Caco-2 (cell line): ENCODE measurements at places on chromosomes 2 and 18.

- DNase-seq, result no peak
Observed at GRCh38 chr2:178273787-178274360, 79.6 kb downstream of the OSBPL6 start.

- DNase-seq, result no peak
Observed at GRCh38 chr2:149739883-149740265, 152.3 kb upstream of the MMADHC start.

DNA sequence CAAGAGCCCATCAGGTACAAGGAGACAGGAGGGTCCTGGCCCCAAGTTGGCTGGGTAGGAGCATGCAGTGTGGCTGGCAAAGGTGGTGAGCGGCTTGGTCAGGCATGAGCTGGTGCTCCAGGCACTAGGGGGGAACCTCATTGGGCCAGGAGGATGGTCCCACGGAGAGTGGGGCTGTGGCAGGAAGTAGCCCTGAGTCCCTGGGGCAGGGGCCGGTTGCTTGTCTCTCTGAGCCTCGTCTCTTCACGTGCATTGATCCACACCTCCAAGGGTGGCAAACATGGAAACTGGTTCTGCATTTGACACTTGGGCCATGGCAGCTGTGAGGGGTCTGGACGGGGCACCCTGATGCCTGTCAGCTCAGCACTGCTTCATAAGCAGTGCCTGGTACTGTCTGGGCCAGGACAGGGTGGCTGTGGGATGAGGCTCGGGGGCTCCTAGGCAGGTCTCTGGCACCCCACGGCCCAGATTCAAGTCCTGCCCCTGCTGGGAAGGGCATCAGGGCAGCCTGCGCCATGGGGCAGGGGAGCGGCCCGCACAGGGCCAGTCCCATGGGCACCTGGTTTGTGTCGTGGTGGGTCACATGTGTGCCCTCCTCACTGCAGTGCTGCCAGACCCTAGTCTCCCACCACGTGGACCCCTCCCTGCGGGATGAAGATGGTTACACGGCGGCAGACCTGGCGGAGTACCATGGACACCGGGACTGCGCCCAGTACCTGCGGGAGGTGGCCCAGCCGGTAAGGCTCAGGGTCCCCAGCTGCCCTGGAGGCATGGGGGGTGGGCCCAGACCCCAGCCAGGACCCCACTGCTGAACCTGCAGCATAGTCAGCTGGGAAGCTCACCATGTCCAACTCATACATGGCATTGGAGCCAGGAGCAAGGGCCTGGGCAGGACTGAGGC, 16.4 kb downstream of the ESPNL start:
- no peak for DNase-seq

DNA sequence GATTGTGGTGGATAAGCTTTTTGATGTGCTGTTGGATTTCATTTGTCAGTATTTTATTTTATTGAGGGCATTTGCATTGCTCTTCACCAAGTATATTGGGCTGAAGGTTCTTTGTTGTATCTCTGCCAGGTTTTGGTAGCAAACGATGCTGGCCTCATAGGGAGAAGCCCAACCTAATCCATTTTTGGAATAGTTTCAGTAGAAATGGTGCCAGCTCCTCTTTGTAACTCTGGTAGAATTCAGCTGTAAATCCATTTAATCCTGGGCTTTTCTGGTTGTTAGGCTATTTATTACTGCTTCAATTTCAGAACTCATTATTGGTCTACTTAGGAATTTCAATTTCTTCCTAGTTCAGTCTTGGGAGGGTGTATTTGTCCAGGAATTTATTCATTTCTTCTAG, 309.8 kb upstream of the SETBP1 start:
- no peak for DNase-seq

DNA sequence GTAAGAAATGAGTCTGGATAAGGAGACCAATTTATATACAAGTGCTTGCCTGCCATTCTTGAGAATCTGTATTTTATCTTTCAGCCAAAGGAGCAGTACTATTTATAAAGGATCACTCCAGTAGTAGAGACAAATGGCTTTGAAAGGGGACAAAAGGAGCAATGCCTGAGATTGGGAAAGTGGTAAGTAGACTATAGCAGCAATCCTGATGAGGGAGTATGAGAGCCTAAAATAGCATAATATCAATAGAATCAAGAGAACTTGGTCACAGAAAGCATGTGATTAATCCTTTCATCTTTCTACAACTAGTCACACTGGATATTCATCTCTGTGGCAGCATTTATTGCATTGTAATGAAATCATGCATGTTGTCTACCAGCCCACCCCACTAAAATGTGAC, 20.2 kb downstream of the NRXN1 start:
- no peak for DNase-seq

- DNase-seq, result no peak
Observed at GRCh38 chr2:201432038-201432620, 19.1 kb downstream of the TRAK2 start.

- DNase-seq, result no peak
Observed at GRCh38 chr2:45207101-45207500, 197.8 kb upstream of the SIX2 start.

- DNase-seq, result no peak
Observed at GRCh38 chr2:205169012-205169411, 513.3 kb upstream of the NRP2 start.

DNA sequence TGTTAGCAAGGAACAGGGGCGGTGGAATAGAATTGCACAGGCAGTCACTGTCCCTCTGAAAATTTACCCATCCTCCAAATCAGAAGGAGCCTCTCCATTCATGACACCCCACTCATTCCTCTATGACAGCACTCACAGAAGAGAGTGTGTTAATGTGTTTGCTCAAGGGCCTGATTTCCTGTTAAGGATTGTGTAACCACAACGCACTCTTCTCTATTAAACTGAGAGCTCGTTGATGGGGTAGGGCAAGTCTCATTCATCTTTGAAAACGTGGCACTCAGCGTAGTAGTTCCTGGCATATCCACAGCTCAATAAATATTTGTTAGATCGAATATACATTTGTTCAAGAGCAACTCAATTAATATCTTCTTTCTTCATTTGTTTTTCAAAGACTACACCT, 106.4 kb downstream of the VAPA start:
- no peak for DNase-seq

DNA sequence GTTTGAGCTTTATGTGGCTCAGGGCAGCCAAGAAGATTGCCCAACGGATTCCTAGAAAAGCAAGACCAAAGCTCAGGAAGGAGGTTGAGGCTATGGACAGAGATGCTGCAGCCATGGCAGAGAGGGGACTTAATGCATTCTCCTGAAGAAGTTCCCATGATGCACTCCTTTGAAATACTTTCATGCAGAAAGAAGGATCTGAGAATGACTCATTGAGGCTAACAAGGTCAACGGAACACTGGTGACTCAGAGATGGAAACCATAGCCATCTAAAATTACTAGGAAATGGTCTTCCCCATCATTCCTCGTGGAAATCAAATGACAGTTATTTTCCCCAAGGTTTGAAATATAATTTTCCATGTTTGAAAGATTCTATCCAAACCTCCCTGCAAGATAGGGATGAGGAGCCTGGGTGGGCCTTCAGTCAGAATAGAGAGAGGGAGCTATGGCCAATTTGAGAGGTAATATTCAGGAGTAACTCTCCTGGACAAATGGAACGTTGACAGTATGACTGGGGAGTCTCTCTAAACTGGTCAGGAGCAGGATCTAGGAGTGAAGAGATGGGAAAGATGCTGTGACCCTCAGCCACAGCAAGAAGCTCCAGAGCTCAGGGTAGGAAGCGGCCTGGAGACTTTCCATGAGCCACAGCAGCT, 63.0 kb downstream of the REEP1 start:
- no peak for DNase-seq

DNA sequence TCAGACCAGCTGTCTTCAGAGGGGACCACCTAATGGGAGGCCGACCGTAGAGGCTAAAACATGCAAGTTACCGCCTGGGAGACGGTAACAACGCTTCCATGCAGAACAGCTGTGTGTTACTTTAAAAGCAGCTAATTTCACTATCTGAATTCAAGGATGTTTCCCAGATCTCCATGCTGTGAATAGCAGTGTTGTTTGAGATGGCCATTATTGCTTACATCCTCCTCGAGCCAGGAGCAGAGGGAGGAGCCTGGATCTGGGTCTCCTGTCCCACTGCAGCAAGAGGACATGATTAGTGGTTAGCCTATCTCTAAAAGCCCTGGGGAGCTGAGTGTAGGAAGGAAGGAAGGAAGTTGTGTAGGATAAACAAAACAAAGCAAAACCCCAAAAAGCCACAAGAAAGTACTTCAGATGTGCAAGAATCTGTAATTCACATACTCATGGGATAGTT, 50.9 kb downstream of the ACTR2 start:
- no peak for DNase-seq

DNA sequence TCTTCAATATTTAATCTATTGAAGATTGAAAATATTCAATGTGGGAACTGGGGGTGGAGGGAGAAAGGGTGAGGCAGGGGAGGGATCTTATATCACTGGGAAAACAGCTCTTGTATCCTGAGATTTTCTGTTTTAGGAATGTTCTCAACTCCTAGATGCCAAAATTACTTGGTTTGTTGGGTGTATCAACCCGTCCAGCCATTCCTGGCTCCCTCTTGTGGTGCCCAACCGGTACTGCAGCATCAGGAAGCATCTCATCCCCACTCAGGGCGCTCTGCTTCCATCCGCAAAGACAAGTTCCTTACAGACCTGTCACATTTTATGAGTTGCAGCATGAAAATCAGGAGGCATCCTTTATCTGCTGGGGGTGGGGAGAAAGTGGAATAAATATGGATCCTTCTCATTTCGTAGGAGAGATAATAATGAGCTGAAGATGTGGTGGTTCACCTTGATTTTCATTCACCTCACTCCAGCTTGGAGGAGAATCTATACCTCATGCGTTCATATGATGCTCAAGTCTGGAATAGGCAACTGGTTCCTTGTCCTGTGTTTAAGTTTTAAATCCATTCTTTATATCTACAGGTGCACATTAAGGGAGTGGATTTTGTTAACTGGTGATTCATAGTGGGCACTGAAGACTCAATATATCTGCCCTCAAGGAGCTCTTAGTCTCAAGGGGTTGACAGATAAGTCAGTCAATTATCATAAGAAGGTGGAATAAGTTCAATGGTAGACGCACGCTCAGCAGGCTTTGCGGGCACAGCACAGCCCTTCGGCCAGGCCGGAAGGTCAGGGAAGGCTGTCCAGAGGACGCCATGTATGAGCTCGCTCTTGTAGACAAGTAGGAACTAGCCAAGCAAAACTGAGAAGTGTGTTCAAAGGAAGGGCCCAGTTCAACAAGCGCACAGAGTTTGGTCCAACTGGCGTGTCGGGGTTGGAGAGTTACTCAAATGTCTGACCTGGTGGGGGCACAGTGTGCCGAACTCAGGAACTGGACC, 127.3 kb downstream of the RNF144A start:
- DNase-seq, result peak; percentile 51

- DNase-seq, result peak; percentile 52
Observed at GRCh38 chr2:182186132-182186735, 200.6 kb downstream of the PPP1R1C start.

GRCh38 chr2:201262718-201263117, 2.4 kb downstream of the CASP8 start:
- DNase-seq, result no peak

- no peak for DNase-seq
Observed at GRCh38 chr2:79593237-79593867, 80.5 kb downstream of the CTNNA2 start.

GRCh38 chr2:121037480-121037879, 247.5 kb downstream of the TFCP2L1 start:
- no peak for DNase-seq

GRCh38 chr2:142286618-142287017, 155.8 kb upstream of the LRP1B start:
- peak; percentile 50 for DNase-seq

- no peak for DNase-seq
Observed at GRCh38 chr2:139825726-139826125, 1045.5 kb upstream of the NXPH2 start.

DNA sequence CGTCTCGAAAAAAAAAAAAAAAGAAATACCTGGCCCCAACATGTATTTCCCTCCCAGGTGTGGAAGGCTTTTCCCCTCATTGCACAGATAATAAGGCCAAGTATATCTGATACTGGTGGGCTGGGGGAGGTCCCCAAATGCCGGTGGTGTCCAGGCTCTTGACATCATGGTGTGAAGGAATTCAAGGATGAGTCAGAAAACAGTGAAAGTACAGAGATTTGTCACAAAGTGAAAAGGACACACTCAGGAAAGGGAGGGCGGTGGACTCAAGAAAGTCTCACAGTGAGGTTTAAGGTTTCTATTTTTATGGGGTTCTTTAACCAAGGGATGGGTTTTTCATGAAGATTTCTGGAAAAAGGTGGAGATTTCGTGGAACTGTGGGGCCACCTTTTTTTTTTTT, 37.8 kb upstream of the FZD5 start:
- no peak for DNase-seq

DNA sequence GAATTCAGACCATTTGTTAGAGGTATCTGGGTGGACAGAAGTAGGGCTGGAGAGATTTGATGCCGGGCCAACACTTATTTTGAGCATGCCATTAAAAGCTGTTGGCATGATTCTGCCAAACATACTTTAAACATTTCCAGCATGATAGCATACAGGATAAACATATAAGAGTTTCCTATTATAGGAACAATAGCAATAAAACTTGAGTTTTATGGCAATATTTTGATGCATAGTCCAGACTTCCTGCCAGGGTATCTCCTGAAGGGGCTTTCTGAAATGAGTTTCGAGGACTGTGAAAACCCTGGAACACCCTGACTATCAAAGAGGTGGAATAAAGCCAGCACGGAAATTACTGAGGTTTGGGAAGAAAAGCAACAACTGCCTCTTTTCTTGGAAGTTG, 1398.0 kb upstream of the NXPH2 start:
- DNase-seq, result no peak

DNA sequence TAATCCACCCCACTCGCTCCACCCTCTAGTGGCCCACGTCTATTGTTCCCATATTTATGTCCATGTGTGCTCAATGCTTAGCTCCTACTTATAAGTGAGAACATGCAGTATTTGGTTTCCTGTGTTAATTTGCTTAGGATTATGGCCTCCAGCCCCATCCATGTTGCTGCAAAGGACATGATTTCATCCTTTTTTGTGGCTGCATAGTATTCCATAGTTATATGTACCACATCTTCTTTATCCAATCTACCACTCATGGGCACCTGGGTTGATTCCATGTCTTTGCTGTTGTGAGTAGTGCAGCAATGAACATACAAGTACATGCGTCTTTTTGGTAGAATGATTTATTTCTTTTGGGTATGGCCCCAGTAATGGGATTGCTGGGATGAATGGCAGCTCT, 319.9 kb downstream of the DYSF start:
- no peak for DNase-seq

GRCh38 chr2:19360266-19360965, 2.0 kb upstream of the OSR1 start:
- DNase-seq, result no peak

- DNase-seq, result no peak
Observed at GRCh38 chr2:84283506-84283905, 175.6 kb downstream of the SUCLG1 start.
